IPS DF 19.7 (cell line): ENCODE measurements at places on chromosomes 12 and 14.

GRCh38 chr14:51846631-51847488, 13.6 kb upstream of the GNG2 start:
- DNase-seq, result peak; percentile 63

GRCh38 chr12:112833939-112834338, 42.4 kb downstream of the RPH3A start:
- no peak for DNase-seq

DNA sequence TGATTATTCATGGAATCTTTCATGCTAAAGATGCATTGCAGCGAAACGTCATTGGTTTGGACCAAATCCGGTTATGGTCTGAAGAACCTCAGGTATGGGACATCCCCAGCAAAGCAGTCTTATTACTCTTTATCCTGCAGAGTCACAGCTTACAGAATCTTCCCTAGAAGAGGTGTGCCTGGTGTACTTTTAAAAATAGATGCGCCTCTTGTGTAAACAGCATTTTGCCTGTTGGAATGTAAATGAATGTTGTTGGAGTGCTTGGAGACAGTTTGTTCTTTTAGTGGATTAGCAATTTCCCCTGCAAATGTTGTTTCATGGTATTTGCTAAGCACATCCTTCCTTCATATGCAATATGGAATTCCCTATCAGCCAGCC, 242.5 kb downstream of the ZFP36L1 start:
- no peak for DNase-seq

- no peak for DNase-seq
Observed at GRCh38 chr12:14810167-14810952, 3.6 kb downstream of the SMCO3 start.

- no peak for DNase-seq
Observed at GRCh38 chr12:116138364-116138763, 139.1 kb downstream of the MED13L start.

DNA sequence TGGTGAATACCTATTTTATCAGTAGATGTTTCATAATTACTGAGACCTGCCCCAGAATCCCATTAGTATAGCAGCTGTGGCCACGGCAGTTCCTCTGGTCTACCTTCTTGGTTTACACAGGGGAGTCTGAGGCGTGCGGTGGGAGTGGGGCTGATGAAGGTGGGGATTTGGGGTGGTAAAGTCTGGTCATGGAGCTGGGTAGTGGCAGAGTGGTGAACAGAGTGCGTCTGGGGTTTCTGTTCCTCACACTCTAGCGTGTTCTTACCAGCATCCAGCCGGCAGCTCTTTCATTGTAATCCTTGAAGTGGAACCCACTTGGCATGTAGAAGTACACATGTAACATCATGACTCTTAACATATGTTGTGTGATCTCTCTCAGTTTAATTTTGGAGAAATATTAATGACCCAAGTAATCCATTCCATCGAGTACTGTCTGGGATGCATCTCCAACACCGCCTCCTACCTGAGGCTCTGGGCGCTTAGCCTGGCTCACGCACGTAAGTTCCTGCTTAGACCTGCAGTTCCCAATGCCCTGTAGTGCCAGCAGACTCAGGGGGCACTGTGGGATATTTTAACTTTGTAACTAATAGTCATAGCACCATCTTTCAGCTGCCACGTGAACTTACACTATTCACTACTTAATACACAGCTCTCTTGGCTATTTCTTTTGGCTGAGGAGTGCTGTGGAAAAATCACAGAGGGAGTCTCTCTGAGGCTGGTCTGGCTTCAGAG, 7.9 kb upstream of the DNAH10 start:
- DNase-seq, result no peak

DNA sequence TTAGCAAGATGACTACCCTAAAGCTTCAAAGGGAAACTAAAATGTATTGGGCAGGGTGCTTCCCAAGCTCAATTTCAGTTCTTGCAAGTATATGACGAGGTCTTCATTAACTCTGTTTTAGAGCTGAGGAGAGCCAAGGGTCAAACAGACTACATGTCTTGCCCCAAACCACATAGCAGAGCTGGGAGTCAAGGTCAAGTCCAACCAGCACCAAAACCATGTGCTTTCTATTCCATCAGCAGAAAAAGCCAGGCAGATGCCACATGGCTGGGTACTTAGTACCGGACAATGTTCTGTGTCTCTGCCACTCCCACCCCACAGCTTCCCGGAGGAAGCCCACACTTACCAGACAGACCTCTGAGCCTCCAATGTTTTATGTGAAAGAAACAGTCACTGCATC, 17.6 kb downstream of the NID2 start:
- no peak for DNase-seq

GRCh38 chr14:61620130-61620946, 75.0 kb upstream of the HIF1A start:
- DNase-seq, result no peak

DNA sequence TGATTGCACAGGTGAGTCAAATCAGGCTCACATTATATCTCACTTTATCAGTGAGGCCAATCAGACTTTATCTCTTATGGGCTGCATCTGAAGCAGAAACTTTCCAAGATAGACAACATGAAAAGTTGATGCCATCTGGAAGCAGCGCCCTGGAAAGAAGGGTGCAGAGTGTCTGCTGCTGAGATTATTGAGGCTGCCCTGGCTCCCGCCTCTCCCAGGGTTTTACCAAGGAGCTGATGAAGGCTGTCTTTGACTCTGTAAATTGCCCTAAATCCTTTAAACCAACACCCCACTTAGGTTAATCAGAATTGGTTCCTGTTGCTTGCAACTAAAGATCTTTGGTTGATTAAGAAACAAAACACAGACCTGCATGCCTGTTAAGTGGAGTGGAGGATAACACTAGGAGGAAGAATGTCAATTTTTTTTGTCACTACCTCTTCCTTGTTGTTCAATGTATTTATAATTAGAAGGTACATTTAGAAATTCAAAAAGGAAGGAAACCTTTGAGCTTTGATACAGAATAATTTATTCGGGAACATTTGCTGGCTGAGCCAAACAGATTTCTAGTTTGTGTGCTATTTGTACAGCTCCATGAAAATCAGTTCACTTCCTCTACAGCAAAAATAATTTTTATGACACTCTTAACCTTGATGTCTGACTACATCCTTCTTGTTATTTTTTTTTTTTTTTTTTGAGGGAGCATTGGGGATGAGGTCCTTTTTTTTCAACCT, 104.1 kb downstream of the VEZT start:
- DNase-seq, result no peak

- DNase-seq, result no peak
Observed at GRCh38 chr12:129776977-129777667, 126.7 kb downstream of the TMEM132D start.

- DNase-seq, result peak; percentile 38
Observed at GRCh38 chr12:33670284-33670683, 230.7 kb upstream of the SYT10 start.

GRCh38 chr12:17110316-17110715, 504.4 kb upstream of the LMO3 start:
- no peak for DNase-seq

DNA sequence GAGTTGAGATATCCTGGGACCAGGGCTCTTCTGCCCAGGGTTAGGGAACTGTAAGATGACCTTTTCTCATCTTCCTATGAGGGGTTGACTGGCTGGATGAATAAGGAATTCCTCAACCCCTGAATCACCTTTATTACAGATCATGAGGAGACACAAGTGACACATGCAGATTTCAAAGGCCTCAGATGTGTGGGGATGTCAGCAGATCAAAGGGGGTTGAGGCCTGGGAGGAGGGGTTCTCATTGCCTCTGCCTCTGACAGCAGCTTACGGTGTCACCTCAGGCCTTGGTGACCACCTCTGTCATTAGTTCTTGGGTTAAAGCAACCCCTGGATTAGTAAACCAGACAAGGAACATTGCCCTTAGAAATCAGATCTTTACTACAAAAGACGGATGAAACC, 2.1 kb upstream of the KRT72 start:
- no peak for DNase-seq

- no peak for DNase-seq
Observed at GRCh38 chr14:104722938-104723650, 935 bp upstream of the ADSS1 start.

DNA sequence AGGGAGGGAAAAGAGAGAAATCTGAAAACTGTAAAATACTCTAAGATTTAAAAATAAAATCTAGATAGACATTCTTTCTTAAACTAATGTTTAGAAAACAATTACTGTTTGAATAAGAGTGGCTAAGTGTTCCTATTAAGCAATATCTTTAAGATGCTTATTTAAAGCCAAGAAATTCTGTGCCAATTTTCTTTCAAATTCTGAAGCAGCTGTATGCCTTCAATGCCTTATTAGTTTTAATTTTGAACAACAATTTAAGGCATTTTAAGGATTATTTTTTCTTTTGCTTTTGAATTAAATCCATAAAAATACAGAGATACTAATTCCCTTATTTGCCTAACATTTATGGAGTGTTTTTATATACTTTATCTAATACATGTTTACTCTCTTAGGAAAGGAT, 50.3 kb upstream of the KITLG start:
- no peak for DNase-seq

GRCh38 chr12:121748571-121749265, 36.2 kb downstream of the TMEM120B start:
- DNase-seq, result no peak

- no peak for DNase-seq
Observed at GRCh38 chr12:104763168-104763805, 194.8 kb downstream of the SLC41A2 start.

GRCh38 chr12:4719821-4720636, at the start of gene GALNT8:
Gene GALNT8 (plus strand): TSS chr12:4720400. CDS start chr12:4720678, 278 bp downstream.
- no peak for DNase-seq

DNA sequence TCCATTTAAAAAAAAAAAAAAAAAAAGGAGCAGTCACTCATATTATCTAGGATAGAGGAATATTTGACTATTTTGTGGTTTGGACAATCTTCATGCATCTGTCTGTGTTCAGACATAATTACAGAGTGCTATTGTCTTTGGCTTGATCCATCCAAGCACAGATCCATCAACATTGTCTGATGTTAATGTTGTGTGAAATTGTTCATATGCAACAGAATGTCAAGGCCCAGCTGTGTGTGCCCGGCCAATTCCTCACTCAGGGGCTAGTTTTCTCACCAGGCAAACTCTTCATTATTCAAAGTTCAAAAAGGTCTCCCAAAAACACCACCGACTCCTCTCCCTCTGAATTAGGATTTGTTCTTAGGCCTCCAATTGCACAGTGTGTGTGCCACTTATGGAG, 324.9 kb upstream of the TMTC1 start:
- no peak for DNase-seq

GRCh38 chr12:52689936-52690335, 9.7 kb upstream of the KRT1 start:
- no peak for DNase-seq

DNA sequence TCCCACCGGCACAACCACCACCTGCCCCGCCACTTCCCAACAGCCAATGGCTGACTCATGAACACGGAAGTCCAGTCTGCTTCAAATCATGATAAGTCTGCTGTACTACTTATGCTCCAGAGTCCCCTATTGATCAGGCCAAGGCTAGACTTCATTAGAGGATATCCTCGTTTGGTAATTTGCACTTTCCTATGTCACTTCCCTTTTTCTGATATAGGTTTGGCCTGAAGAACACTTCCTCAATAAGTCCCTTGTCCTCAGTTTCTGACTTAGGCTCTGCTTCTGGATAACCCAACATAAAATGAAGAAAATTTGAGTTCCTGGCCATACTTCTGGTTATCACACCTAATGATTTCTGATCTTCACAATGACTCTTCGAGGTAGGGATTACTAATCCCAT, 45.3 kb downstream of the IFNG-AS1 start:
- no peak for DNase-seq

- peak; percentile 56 for DNase-seq
Observed at GRCh38 chr12:67647799-67648520, 585 bp upstream of the DYRK2 start.

- DNase-seq, result no peak
Observed at GRCh38 chr14:79544698-79545070, 666.6 kb downstream of the DIO2 start.

- DNase-seq, result no peak
Observed at GRCh38 chr12:24719293-24719721, 229.6 kb downstream of the BCAT1 start.

GRCh38 chr12:125492354-125493270, 427.4 kb downstream of the AACS start:
- DNase-seq, result no peak

GRCh38 chr12:262817-263216, at the start of gene SLC6A13:
Gene SLC6A13 (minus strand): TSS chr12:262836. CDS start chr12:260052, 2,784 bp downstream.
- no peak for DNase-seq

DNA sequence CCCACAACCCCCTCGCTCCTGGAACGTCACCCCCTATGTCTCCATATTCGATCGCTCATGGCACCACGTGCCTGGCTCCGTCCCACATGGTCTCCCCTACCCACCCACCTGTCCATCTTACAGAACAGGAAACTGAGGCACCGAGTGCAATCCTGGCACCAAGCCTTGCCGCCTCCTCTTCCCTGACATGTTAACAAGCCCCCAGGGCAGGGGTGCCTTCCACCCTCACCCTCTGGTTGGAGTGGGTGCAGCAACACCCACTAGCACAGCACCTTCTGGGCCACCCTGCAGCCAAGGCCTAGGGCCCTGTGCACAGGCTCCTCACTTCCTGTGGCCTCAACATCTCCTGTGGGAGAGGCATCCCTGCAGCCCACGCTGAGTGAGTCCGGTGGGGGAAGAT, 110.3 kb downstream of the RFLNA start:
- DNase-seq, result no peak

DNA sequence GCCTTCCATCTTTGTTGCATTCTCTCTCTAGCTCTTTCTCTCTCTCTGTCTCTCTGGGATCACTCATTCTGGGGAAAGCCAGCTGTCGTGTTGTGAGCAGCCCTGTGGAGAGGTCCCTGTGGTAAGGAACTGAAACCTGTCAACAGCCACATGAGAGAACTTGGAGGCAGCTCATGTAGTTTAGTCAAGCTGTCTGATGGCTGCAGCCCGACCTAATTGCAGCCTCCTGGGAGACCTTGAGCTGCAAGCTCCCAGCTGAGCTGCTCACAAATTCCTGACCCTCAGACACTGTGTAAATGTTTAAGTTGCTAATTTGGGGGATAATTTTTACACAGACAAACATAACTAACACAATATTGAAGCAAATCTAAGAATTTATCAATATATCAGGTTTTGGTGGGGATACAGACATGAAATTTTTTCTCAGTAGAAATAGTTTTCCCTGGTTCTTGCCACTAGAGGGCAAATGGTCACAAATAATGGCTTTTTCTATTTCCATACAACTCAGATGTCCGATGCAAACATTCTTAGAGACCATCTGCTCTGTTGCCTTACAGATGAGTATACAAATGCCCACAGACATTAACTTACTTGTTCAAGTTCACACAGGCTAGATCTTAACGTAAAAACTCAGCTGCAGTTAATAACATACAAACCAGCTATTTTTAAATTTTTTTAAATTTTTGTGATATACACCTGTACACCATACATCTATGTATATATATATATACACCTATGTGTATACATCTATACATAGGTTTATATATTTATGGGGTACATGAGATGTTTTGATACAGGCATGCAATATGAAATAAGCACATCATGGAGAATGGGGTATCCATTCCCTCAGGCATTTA, 15.5 kb upstream of the KRR1 start:
- no peak for DNase-seq
